ENCODE measurements at places on chromosomes 1 and 21.

DNA sequence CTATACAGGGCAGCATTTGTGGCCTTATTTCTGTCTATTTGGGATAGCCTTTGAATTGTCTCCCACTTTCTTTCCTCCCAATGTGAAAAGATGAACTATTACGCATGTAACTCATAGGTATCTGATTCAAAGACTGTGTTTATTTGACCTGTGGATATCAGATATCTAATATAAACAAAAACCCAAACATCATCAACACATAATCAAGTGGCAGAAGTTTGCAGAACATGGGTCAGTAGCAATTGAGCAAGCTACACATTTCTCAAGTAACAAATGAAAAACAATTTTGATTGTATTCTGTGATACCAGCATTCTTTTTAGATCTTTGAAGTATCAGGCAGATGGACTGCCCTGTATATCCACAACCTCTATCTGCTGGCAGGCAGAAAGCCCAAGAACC is 490.5 kb upstream of the ADGRL2 start:
- DNase-seq: no peak

DNA sequence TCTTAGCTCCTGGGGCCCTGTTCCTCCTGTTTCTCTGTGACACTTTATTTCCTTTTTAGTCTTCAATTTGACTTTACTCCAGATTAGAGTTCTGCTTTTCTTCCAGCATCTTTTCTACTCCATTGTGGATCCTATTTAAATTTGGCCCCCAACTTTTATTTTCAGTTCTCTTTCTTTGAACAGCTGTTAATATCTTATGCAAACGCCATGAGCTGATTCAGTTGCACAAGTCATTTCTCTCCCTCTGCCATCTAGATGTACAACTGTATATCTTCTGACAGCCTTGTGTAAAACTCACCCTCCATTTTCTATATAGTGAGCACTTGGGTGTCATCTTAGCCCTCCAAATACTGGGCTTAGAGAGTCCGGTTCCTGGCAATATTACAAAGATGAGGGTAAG is 42.2 kb downstream of the SPATA17 start:
- no peak for DNase-seq

DNA sequence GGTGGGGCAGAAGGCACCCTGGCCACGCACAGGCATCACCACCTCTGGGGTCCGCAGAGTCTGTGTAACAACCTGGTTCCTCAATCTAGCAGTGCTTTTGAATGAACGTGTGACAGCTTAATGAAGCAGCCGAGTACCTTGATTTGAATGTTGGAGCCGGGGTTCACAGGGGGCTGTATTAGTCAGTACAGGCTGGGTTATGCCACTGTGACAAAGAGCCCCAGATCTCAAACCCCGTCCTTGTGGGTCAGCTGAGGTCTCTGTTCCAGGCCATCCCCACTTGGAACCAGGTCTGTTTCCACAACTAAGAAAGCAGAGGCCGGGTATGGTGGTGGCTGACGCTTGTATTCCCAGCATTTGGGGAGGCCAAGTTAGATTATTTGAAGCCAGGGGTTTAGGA is 10.5 kb downstream of the TMEM240 start:
- no peak for DNase-seq

DNA sequence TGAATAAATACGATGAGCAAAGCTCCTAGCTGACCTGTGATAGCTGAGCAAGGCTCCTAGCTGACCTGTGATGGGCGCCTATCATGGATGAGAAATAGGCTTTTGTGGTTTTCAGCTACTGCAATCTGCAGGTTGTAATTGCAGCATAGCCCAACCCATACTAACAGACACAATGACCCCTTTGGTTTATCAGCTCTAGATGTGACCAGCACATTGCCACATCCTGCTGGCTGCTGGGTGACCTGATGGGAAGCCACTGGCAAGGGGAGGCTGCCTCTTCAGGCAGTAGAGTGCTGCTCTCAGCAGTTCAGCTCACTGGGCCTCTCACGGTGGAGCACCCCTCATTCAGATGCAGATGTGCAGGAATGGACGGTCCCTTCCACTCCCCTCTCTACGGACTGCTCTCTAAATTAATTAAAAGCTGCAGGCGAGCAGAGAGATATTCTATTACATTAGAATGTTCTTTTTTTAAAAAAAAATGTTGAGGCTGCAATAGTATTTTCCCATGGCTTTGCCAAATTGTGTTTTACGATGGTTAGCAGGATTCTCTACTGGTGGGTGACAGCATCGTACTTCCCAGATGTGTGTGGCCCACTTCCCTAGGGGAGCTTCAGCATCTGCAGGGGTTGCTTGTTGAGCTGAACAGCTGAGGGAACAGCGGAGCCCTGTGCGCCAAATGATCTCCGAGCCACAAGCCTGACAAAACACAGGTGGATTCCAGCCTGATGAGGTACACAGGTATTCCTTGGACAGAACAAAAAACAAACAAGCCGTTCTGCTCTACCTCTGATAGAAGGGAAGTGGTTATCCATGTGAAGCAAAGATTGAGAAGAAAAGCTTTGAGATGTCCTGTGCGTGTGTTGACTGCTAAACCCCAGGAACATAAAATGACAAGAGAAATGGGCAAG is 65.0 kb downstream of the SYT6 start:
- DNase-seq: no peak

DNA sequence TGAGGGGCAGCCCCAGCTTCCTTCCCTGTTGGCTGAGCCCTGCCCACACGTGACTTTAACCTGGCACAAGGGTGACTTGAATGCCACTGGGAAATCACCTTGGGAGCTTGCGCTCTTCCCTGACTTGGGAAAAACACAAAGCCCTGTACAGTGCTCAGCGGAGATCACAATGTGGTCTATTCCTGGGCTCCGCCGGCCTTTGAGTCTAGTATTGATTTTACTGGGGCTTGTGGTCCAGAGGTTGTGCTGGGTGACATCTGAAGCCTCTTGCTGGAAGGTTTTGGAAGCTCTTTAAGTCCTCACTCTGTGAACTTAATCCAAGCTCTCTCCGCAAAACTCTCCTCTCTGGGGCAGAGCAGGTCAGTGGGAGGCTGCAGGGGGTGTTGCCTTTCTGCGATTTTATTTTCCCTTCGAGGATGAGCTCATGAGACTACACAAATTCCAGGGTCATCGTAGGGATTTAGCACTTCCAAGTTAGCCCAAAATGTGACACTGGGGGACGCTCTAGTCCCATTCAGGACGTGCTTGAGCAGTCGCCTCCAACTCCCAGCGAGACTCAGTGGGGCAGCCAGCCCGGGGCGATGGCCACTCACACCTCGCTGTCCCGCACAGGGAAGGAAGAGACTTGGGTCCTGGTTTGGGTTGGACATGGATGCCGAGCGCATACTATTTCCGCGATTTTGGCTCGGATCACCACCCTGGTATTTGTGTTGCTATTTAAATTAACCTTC is 291.9 kb upstream of the AJAP1 start:
- no peak for DNase-seq

DNA sequence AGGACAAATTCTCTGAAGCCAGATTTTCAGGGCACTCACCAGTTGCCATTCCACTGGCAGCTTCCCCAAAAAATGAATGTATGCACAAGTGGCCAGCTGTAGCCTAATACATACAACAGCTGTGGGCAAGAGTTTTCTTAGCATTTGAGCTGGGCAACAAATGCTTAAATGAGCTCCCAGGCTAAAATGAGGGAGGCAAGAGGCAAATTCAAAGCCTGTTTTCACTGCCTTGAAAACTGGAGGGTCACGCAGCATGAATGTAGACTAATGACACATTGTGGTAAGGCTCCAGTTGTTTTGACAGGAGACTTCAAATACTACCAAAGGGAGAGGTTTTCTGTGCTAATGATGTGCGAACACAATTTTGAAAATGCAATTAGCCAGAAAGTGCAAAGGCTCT is 88.2 kb downstream of the TIAM1 start:
- DNase-seq: no peak

DNA sequence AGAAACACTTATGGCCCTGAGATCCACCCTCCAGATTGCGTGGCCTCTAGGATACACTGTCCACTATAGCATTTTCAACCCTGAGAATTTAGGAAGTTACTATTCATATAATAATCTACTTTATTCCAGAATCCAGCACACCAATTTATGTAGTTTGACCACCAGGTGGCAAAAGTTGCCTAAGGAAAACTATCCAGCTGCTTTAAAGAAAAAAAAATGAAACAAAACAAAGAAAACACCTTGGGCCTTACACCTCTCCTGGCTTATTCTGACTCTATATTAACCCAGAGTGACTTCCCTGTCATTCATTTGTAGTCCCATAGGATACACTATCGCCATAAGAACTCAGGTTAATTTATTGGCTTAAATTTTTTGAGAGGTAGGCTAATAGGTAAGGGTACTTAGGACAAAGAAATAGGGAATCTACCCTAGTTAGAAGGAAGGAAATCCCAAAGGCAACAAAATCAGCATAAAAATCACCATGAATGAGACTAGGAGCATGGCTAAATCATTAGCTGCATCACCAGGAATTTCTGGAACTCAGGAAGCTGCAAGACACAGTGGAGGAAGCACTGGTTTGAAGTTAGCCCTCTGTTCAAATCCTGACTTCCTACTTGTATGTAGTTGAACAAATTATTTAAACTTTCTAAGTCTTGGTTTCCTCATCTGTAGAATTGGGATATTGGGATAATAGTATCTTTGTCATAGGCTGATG is 107.5 kb downstream of the SPAG17 start:
- no peak for DNase-seq
